SK-N-DZ (cell line): ENCODE measurements at places on chromosomes 2 and 18.

DNA sequence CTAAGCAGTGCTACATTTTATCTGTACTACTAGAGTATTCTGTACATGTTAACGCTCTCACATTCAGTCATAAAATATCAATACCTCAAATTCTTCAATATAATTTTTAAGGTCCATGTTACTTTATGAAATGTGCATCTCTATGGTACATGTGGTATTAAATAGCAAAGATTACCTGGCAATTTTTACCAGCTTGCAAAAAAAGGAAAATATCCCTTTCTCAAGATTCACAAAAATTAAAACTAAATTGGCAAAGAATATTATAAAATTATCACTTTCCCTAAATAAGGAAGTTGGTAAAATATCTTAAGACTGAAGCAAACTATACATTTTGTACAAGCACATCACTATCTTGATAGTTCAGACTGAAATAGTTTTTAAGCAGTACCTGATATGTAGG is 115.0 kb upstream of the RNU4ATAC start:
- no peak for DNase-seq

DNA sequence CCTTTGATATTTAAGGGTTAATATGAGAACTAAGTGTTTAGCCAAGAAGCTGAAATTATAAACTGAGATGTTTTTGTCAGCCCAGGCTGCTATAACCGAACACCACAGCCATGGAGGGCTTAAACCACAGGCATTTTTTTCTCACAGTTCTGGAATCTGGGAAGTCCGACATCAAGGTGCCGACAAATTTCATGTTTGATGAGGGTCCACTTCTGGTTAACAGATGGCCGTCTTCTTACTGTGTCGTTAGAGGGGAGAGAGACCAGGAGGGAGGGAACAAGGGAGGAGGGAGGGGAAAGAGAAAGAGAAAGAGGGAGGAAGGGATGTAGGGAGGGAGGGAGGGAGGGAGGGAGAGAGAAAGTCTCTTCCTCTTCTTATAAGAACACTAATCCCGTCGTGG is 6.5 kb upstream of the CNDP2 start:
- DNase-seq, result no peak

DNA sequence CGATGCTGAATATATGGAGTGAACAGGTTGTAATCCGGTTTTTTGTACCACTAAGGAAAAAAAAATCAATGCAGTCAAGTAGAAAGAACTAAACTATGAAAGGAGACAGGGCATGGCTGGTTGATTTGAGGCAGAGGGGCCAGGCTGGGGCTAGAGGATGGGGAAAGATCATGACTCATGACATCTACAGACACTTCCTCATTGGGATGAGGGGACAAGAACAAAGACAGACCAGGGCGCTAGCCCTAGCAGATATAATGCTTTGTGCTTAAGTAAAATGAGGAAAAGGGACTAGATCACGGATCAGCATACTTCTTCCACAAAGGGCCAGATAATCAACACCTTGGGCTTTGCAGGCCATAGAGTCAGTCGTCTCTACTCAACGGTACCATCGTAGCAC is 55.8 kb downstream of the ST6GAL2 start:
- DNase-seq, result no peak

- no peak for DNase-seq
Observed at GRCh38 chr2:148814143-148814859, 60.7 kb upstream of the KIF5C start.

DNA sequence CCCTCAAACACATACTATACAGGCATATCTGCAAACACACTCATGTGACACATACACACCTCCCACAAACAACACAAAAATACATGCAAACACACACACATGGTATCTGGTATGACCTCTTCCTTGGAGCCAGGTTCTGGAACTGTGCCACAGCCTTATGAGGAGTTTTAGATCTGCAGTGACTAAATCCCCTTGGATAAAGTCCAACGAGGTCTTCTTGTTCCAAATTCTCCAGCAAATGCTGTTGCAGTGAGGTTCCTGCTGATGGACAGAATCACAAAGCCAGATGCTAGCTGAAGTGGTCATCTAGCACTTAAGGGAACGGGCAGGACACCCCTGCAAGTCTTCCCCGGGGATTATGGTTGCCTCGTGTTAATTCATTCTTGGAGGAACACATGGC is 54.5 kb upstream of the DAPL1 start:
- DNase-seq, result no peak

- no peak for DNase-seq
Observed at GRCh38 chr2:156852681-156853080, 404.8 kb upstream of the GALNT5 start.

- no peak for DNase-seq
Observed at GRCh38 chr18:513826-514530, 13.5 kb upstream of the COLEC12 start.

DNA sequence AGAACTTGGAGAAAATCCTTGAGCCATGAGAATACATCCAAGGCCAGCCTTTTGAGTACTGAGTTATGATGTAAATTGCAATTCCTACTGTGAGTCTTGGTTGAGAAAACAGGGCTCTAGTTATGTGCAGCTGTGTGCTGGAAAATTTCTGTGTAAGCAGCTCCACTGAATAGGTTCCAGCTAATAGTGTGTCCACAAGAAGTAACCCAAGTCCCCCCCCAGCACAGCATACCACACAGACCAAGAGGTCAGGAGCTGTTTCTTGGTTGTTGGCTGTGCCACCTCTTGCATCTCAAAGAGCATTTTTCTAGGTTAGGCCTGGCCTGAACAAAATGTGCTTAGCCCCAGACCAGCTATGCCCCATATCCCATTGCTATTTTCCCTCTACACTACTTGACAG is 36.8 kb upstream of the APCDD1 start:
- DNase-seq, result no peak
